ENCODE measurements at places on chromosomes 6 and 20.
A peak's percentile ranks its signal among the peaks of the same experiment; 100 is the strongest.

DNA sequence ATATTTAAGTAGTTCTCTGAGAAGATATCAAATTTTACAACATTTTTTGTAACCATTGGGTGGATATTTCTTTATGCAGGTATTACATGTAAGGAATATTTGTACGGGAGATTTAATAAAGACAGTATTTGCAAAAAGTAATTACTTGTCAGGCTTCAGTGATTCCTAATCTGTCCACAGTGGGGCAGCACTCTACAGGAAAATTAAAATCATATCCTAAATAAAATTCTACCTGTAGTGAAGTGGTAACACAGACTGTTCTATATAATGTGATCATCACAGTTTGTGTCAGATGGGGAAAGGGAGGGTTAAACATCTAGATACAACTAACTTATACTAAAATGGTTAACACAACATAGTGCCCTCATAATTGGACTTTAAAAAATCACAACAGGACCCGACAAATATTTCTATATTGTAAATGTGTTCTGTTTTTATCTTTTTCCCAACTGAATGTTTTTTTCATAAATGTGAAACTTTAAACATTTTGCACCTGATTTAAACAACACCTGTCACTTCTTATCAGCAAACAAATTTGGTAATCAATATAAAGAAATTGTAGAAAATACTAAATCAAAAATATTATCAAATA lies 145.6 kb upstream of the MANEA start:
- DNase-seq = peak; percentile 47

- no peak for DNase-seq
Measured at GRCh38 chr6:131954775-131955107, 3.6 kb upstream of the CCN2 start.

GRCh38 chr6:92684386-92684785 lies 735.0 kb downstream of the EPHA7 start:
- DNase-seq = no peak

- no peak for DNase-seq
Measured at GRCh38 chr6:109052018-109052651, 42.5 kb downstream of the SESN1 start.

DNA sequence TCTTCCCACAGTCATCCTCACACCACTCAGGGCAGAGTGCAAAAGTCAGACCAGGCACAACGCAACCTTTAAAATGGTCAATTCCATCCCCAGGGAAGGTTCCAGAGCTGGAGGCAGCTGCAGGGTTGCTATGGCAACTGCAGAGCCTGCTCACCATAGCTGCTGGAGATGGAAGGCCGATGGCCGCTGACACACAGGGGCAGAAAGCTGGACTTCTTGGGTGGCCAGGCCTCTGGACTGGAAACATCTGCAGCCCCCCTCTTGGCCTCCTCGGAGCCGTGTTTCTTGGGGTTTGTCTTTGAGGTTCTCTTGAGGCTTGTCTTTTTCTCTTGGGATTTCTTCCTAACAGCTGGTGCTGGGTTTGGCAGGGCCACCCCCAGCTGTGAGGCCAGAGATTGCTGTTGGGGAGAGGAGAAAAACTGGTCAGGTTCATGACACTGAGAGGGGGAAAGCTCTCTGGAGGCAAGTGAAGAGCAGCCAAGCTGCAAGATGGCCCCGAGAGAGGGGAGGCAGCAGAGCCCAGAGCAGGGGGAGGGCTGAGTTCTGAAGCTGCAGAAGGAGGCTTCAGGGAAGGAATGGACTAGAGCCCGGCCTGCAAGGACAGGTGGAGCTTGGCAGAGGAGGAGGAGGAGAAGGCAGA lies 10.2 kb downstream of the BNIP5 start:
- DNase-seq = no peak

Data from activated CD4-positive, alpha-beta T cell treated with anti-CD3 and anti-CD28 coated beads, Interleukin-2, amount 10 ng/mL, durations not matched to agents 7 days and 5 days (primary cell).